WTC11 (cell line): ENCODE measurements at places on chromosomes 6 and 20. TPM values are rescaled to one million over a fixed set of nuclear protein-coding genes. Genes with fewer than 3 reads are reported as not detected.

The KCNQ5 gene
- 1.5 to 2.0 TPM (median 1.7 TPM) in 3 replicates for total RNA-seq

The MLIP gene
- total RNA-seq, result not detected in 3 replicates

The EYS gene
- total RNA-seq, result 0.18 TPM in 1 of 3 replicates, not detected in the others

- no peak for DNase-seq
Measured at GRCh38 chr6:6785163-6785521, 196.6 kb downstream of the LY86 start.

DNA sequence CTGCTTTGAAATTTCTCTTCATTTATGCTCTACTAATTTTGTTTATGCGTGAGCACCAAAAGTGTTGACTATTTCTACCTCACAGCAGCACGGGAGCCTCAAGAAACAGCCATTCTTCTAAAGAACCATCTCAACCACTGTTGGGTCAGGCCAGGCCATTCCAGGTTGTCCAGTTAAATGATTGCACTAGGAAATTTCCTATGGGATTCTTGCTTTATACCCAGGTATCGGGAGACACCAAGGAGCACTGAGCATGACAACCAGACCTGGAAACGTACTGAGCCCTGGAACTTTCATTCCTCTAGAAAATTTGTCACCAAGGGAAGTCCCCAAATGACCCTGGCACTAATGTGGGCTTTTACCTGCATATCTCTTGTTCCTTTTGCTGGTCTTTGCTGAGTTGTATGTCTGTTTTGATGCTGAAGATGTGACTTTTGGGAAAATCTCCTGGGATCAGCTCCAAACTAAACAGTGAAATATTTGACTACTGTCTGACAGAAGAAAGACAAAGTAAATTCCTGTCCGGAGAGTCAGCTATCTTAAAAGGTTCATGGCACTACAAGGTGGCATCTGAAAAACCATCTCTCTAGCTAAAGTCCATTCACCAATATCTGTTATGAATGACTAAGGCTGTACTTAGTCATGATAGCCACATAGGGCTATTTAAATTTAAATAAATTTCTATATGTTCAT is 70.5 kb downstream of the SNAP25 start:
- no peak for DNase-seq

GRCh38 chr20:45893831-45894230 is 2.7 kb downstream of the CTSA start:
- DNase-seq, result no peak

The MOXD1 gene
- total RNA-seq, result 1.7 to 2.4 TPM (median 2.3 TPM) in 3 replicates

DNA sequence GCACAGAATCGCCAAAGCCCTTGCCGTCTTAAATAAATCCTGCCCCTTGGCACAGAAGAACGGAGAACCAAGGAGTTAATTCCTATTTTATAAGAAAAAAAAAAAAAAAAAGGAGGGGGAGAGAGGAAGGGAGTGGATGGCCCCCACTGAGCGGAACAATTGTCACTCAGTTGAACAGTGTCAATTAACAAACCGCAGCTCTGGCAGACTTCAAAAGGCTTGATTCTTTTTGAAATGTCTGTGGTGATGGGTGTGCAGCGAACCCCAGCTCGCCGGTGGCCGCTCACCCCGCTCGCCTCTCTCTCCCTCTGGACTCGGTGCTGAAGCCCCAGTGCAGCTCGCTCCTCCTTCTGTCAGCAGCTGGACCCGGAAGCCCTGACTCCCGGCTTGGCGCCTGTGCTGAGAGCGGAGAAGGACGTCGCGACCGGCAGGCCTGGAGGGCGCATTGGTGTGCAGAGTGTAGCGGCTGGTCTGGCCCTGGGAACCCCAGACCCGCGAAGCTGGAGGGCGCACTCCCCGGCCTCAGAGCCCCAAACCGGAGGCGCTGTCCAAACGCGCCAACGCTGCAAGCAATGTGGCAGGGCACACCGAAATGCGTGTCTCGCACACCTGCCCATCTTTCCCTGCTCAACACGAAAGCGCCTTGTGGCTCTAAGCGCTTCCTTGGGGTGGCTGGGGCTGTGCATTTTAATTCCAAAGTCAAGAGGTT is 3.4 kb downstream of the LINC00237 start:
- DNase-seq, result peak; percentile 72

DNA sequence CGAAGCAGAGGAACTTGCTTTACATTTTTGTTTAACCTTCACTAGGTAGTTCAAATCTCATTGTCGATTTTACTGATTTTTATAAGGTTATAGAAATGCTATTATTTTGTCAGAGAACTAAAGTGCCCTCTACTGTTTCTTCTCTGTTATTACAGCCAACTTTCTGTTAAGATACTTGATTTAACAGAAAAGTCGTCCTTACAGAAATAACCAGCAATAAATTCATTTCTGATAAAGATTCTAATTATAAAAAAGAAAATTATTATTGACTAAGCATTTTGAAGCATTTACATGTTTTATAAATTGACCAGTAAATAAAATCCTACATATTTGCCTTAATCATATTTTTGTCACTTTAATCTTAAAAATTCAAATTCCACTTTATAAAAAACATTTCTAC is 60.8 kb downstream of the OGFRL1 start:
- DNase-seq, result no peak

The PNPLA1 gene
- not detected in 3 replicates for total RNA-seq

DNA sequence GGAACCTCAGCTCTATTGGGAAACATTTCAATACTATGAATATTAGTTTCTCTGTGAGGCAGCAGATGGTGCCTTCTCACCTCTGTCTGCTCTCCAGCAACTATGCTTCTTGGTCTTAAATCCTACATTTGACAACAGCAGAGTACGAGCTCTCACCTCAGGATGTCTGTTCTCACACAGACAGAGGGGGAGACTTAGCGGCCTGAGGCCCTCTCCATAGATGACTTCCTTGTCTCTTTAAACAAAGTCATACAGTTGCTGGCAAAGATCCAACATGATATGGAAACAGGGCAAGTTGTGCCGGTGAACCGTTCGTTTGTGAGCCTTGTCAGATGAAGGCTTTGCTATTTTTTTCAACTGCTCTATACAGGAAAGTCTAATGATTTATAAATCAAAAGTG is 43.7 kb upstream of the GABRR1 start:
- DNase-seq, result no peak

DNA sequence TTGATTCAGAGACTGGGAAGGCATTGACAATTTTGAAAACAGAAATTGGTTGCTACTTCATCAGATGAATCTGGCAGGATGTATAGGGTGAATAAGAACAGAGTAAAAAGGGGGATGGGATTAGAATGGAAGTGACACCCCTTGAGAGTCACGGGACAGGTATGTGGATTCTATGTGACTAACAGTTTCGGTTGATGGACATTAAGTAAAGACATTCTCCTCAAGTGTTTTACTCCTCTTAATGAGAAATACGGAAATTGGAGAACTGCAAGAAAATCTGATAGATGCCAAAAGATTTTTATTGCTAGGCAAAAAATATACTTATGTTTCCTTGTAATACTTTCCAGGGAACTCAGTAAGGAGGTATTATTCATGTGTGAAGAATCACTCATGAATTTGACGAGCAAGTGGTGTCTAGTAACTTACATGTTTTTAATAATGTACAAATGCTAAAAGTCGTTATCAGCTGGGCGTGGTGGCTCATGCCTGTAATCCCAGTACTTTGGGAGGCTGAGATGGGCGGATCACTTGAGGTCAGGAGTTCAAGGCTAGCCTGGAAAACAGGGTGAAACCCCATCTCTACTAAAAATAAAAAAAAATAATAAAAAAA is 135.8 kb downstream of the KIF16B start:
- no peak for DNase-seq

The STX11 gene
- 0.17 to 0.30 TPM (median 0.27 TPM) in 3 replicates for total RNA-seq

GRCh38 chr6:14406614-14407331 is 289.2 kb downstream of the CD83 start:
- DNase-seq, result no peak

DNA sequence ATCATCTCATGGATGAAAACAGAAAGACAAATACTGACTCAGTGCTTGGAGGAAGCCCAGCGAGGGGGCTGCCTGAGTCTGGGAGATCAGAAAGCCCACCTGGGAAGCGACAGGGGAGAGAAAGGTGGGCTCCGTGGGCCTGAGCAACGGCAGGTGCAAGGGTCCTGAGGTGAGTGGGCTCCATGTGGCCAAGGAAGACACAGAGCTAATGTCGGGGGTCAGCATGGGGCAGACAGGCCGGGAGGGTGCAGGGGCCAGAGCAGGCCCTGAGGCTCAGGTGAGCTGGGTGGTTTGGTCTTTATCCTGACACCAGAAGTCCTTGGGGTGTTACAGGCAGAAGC is 18.8 kb downstream of the APCDD1L start:
- no peak for DNase-seq

DNA sequence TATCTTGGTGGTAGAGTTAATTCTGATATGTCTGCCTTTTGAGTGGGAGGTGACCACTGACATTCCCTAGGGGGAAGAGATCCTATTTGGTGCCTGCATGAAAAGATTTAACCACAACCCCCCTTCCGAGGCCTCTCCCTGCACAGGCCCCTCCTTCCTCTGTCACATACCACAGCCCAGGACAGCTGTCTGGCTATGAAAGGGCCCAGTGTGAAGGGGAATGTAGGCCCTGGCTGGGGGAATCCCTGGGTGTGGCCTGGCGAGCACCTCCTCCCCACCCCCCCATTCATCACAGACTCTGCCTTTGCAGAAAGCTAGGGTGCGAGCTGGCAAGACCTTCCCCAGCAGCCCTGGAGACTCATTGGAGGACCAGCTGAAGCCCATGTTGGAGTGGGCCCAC is 27.4 kb upstream of the MAPRE1 start:
- no peak for DNase-seq
